ENCODE measurements at places on chromosomes 2 and 18. TPM values are rescaled to one million over a fixed set of nuclear protein-coding genes. Genes with fewer than 3 reads are reported as not detected.
A peak's percentile ranks its signal among the peaks of the same experiment; 100 is the strongest.

Gene UGT1A7
- 6.9 TPM for polyA plus RNA-seq

DNA sequence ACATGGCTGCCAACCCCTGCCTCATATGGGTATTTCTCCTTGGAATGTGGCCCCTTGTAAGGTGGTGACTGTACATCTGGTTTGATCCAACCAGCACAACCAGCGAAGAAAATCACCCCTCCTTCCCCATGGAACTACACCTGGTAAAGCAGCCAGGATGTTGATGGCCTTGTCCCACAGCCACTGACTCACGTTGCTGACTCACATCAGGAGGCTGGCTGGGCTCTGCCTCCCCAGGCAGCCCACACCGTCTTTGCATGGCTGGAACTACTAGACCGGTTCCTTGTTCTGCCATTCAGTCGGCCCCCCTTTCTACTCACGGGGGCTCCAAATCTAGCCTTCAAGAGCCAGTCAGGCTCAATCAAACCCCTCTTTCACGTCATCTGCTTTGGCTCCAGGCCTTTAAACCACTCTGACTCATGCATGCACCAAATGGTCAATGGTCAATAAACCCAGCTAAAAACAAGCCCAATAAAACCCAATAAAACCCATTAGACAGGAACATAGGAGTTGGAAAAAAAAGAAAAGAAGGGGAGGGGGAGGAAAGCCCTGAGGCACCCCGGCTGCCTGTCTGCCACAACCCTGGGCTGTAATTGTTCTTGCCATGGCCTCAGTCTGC lies 114.8 kb downstream of the PLB1 start:
- DNase-seq, result peak; percentile 84

DNA sequence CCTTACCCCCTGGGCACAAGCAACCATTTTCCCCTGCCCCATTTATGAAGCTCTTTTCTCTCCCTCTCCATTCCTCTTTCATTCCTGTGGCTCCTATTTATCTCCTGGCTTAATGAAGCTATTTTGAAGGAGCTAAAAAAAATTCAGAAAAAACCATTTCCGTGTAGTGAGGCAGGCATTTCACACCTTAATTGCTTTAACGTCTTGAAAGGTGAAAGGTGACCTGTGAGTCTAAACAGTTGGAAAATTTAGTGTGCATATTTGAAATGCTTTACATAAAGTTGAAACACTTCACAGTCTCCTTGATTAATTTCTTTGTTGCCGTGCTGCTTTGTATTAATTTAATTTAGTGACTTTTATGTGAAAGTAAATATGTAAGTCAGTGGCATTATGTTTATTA lies 83.6 kb downstream of the LTBP1 start:
- DNase-seq, result no peak

- no peak for DNase-seq
These were observed 256.7 kb upstream of the SETBP1 start for GRCh38 chr18:44423814-44424644.

- DNase-seq, result no peak
These were observed 158.0 kb downstream of the CYP26B1 start for GRCh38 chr2:71989671-71990070.

DNA sequence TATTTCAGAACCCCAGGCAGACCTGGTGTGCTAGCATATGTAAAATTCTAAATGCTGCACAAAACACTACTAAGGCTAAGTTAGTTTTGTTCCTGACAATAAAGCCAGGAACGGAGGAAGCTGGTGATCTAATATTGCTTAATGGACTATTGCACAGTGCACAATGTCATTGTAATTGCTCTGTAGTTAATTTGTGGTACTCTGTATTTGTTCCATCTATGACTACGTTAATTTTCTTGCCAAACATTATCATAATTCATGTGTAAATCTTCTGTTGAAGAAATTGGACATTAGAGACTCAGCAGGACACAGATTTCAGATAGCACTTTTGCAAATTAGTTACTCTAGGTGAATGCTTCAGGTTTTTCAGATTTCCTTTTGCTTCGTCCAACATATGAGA lies 232.3 kb downstream of the RIT2 start:
- no peak for DNase-seq

DNA sequence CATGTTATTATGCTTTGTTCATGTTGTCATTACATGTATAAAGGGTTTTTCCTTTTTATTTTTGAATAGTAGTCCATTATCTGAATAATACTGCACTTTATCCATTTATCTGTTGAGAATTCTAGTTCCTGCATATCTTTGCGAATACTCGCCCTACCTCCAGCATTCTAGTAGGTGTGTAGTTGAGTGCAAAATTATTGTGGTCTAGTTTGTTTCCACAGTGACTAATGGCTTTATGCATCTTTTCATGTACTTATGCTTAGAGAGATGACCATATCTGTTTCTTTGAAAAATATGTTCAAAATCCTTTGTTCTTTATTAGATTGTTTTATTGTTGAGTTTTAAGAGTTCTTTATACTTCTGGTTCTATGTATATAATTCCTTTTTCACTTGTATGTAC lies 48.8 kb downstream of the EIF5B start:
- DNase-seq, result no peak

DNA sequence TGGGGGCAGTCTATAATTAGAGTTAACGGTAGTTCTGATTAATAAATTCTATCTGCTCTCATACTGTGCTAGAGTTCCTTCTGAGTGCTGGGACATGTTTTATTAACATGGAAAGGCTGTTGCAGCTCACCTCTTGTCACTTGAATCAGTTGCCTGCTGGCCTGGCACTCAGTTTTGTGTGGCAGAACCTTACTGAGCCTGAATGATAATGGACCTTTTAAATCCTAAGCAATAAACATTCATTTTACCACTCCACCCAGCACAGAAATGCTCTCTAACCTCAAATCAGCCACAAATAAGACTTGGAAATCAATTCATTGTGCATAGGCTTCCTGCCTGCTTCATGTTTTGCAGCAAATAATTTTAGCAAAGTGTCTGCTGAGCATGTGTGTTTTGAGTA lies 115.0 kb upstream of the RBMS1 start:
- no peak for DNase-seq

- DNase-seq, result no peak
These were observed 231.1 kb downstream of the ANKRD30B start for GRCh38 chr18:14978962-14979535.

Gene MEIS1
- polyA plus RNA-seq, result 2.0 TPM

DNA sequence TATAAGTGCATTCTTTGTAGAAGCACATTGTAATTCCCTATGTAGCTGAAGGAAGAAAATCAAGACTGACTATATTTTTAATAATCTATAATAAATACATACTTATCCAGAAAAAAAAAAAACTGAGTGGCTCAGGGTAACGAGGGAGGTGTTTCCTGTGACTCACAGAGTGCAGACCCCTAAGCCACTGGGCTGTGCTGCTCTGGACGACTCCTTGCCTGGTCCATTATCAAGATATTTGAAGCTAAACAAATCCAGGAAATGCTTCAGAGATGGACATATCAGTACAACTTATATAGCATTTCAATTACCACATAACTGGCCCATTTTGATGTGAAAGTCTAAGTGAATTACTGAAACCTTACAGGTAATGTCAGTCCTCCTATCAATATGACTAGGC lies 80.6 kb downstream of the PIGN start:
- no peak for DNase-seq

DNA sequence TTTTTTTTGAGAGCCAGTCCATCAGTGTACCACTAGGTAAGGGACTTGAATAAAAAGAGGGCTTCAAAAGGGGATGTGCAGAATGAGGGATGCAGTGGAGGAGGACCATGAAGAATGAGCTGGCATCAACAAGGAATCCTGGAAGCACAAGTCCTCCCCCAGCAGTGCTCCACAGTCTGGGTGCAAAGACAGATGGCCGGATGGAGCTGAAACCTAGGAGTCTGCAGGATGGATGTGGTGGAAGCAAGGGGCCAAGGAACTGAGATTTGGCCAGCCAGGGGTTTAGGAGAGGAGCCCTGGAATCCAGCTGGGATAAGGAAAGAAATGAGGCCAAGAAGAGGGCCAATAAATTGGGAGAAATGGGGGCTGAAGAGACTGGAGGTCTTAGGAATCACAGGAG lies 51.8 kb upstream of the RAB6C start:
- no peak for DNase-seq

DNA sequence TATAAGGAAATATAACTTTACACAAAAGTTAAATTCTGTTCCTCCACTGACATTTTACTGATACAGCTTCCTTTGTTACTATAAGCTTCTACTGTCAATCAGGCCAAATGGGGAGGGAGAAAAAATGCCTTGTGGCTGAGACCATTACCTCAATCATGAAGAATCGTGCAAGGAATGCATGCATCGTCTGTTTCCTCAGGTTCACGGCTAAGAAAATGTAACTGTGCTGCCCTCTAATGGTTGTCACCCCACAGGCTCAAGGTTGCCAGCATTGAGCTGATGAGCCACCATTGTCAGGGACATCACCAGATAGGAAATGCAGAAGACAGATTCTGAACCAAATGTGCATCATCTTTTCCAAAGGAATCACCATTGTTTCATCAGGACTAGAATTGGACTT lies 426.9 kb downstream of the CDH2 start:
- no peak for DNase-seq

Gene FBLN7
- 0.63 TPM for polyA plus RNA-seq

Gene TAF4B
- polyA plus RNA-seq, result 2.9 TPM

- no peak for DNase-seq
These were observed 784 bp downstream of the WDR33 start for GRCh38 chr2:127810156-127810618.

DNA sequence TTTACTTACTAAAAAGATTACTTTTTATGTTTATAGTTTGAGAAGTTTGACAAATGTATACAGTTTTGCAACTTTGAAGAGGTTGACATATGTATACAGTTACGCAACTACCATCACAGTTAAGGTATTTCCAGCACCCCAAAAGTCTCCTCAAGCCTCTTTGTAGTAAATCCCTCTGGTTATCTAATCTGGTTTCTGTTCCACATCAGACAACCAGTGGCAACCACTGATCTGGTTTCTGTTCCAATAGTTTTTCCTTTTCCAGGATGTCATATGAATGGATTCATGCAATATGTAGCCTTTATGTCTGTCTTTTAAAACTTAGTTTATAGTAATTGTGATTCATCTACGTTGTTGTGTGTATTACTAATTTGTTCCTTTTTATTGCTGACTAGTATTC lies 23.5 kb downstream of the IFIH1 start:
- DNase-seq, result no peak

DNA sequence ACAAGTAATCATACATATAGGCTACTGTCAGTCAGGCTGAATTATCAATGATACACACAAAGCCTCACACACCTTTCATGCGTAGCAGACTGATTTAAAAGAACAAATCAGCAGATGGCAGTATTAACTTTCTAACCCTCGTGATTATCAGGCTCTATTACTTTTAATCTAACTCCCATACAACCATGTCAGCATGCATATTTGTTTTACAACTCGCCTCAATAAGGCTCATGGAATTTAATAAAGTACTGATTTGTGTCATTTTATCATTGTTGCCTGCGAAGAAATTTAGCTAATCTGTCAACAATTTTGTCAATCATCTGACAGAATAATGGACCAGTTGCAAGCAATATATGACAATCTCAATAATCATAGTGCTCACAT lies 82.8 kb downstream of the SLC25A12 start:
- DNase-seq, result peak; percentile 10

GRCh38 chr18:35451032-35451431 lies 46.7 kb downstream of the INO80C start:
- DNase-seq, result no peak

Gene ABCG5
- polyA plus RNA-seq, result not detected

- DNase-seq, result no peak
These were observed 63.1 kb downstream of the TSN start for GRCh38 chr2:121818546-121818945.

- DNase-seq, result no peak
These were observed 10.9 kb downstream of the MEP1B start for GRCh38 chr18:32200766-32201165.

DNA sequence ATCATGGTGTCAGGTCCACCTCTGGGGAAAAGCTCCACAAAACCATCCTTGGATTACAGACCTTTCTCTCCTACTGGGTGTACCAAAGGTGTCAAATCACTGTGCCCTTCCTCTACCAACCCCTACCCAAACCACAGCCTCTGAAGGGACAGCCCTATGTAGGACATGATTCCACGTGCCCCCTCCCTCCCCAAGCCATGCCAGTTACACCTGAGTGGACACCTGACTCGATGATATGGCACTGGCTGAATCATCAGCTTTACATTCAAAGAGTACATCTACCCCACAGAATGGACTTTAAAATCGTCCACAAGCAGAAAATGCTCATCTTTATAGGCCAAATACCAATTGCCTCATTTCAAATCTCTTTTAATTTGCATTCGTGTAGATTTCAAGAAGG lies 26.0 kb downstream of the TRABD2A start:
- DNase-seq, result no peak

- DNase-seq, result no peak
These were observed 312.0 kb downstream of the CELF4 start for GRCh38 chr18:37253394-37254235.

Gene CCDC68
- polyA plus RNA-seq, result 3.1 TPM

GRCh38 chr2:191691016-191691735 lies 13.2 kb downstream of the NABP1 start:
- peak; percentile 81 for DNase-seq

Gene CABLES1
- polyA plus RNA-seq, result 4.5 TPM

GRCh38 chr2:107719836-107720235 lies 106.9 kb upstream of the RGPD4 start:
- no peak for DNase-seq

GRCh38 chr18:5771343-5771742 lies 124.0 kb downstream of the TMEM200C start:
- DNase-seq, result no peak

GRCh38 chr2:232697807-232698110 lies 628 bp downstream of the GIGYF2 start:
- DNase-seq, result no peak

DNA sequence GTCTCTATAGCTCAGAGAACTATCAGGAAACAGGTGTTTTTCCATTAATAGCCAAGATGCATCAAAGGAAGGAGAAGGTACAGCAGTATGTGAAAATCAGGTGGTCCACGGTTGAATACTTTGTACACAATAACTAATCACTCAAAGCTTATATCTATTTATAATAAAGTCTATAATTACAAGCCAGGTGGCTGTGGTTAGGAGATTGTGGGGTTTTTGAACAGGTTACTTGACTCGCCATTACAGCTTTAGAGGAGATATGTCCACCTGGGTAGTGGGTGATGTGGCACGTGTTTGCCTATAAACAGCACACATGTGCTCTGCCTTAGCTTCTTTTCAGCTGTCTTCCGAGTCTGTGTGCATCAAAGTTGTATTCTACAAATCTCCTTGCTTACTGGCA lies 892.2 kb upstream of the ZEB2 start:
- DNase-seq, result no peak

- DNase-seq, result no peak
These were observed 295.2 kb downstream of the NDUFA10 start for GRCh38 chr2:239729681-239730566.

Gene SLC8A1
- 0.28 TPM for polyA plus RNA-seq

GRCh38 chr2:45554742-45555140 lies 56.3 kb downstream of the SRBD1 start:
- DNase-seq, result no peak

GRCh38 chr18:78939734-78940494 lies 39.7 kb upstream of the SALL3 start:
- no peak for DNase-seq

Gene ECEL1
- polyA plus RNA-seq, result 0.10 TPM

- no peak for DNase-seq
These were observed 60.8 kb downstream of the FAM168B start for GRCh38 chr2:131032393-131032836.

Gene SPATA3
- not detected for polyA plus RNA-seq

Gene ALK
- not detected for polyA plus RNA-seq

Gene CASP10
- 2.6 TPM for polyA plus RNA-seq

All from A549 (cell line).